Activated naive CD8-positive, alpha-beta T cell treated with anti-CD3 and anti-CD28 coated beads for 36 hours (primary cell): ENCODE measurements at places on chromosomes 16 and 17. TPM values are rescaled to one million over a fixed set of nuclear protein-coding genes. Genes with fewer than 3 reads are reported as not detected.

DNA sequence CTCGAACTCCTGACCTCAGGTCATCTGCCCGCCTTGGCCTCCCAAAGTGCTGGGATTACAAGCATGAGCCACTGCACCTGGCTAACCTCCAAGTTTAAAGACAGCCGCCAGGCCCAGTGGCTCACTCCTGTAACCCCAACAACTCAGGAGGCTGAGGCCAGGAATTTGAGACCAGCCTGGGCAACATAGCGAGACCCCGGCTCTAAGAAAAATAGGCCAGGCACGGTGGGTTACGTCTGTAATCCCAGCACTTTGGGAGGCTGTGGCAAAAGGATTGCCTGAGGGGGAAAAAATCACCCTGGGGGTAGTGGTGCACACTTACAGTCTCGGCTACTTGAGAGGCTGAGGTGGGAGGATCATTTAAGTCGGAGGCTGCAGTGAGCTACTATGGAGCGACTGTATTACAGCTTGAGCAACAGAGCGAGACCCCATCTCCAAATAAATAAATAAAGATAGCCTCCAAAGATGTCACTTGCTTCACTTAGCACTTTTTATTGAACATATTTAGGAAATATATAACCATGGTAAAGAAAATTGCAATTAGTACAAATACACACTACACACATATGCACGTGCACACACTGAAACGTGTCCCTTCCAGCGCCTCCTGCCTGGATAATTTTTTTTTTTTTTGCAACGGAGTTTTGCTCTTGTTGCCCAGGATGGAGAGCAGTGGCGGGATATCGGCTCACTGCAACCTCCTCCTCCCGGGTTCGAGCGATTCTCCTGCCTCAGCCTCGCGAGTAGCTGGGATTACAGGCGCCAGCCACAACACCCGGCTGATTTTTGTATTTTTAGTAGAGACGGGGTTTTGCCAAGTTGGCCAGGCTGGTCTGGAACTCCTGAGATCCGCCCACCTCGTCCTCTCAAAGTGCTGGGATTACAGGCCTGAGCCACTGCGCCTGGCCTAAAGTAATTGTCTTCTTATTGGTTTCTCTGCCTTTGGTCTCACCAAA is 1.4 kb upstream of the BCKDK start:
- no peak for DNase-seq

Gene PIMREG
- total RNA-seq = 4.8 TPM

DNA sequence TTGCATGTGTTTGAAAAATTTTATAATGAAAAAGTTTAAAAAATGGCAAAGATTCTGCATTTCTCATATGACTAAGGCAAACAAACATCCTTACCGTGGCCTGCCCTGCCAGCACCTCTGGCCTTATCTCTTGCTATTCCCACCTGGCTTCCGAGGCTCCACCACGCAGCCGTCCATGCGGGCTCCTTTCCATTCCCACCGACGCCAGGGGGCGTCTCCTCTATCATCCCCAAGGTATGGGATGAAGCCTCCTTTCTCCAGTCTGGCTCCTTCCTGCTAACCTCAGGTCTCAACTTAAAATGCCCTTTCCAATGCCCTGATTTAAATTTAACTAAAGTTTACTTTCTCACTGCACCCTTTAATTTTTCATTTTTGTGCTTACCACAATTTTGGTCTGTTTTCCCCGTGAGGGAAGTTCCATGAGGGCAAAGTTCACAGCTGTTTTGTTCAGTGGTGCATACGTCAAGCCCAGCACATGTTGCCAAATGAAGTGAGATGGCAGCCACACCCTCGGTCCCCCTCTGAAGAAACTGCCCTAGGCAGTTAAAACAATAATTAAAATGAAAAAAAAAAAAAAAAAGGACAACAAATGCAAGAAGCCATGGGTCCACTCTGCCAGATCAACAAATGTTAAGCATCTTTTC is 13.3 kb upstream of the SDK2 start:
- no peak for DNase-seq

Gene KRTAP1-5
- total RNA-seq = not detected

Gene YPEL3
- total RNA-seq = 12.1 TPM

Gene GFAP
- total RNA-seq = not detected

DNA sequence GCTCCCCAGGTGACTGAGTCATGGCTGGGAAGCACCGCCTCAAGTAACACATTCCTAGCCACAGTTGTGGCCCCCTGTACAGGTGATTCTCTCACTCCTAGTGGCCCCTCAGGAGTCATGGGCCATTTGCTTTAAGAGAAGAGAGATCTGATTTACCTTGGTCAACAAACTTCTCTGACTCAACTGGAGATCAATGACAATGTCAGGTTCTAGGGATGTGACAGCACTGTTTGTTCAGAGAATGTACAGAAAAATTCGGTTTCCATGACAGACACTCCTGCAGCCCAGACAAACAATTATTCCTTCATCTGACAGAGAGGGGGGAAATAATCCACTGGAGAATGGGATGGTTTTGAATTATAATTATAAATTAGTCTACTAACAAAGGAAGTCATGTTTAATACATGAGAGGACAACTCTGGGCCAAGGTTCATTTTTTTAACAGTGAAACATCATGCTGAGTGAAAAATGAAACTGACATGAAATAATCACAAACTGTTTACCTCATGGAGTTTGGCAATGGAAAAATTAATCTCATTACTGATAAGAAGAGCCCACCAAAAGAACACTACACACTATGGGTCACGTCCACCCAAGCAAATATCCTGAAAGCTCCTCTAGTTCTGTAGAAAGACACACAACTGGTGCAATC is 9.7 kb downstream of the ERN1 start:
- no peak for DNase-seq

Gene DNAH17
- 0.33 TPM for total RNA-seq

DNA sequence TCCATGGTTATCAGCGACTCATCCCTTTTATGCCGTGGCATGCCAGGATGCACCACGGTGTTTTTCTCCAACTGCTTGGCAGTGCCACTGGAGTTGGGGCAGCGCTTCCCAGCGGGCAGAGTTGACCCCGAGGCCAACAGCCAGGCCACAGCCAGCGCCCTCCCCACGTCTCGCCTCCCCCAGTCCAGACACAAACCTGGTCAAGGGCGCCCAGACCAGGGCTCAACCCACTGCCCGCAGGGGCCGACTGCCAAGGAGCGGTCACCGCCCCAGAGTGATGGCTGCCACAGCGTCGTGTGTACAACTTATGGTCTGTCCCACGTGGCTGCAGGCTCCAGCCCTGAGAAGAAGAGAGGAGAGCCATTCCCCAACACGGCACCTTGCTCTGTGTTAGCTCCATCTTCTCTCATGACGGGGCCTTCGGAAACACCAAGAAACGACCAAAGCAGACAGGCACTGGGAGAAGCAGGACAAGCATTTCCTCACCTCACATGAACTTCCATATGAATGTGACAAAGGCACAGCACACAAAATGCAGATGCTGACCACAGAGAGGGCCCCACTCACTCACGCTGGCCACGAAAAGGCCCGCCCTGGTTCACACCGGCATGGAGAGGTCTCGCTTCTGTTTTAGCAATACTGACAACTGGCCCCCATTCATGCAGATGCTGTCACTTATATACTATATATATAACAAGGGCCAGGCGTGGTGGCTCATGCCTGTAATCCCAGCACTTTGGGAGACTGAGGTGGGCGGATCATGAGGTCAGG is 27.0 kb downstream of the AXIN1 start:
- no peak for DNase-seq

DNA sequence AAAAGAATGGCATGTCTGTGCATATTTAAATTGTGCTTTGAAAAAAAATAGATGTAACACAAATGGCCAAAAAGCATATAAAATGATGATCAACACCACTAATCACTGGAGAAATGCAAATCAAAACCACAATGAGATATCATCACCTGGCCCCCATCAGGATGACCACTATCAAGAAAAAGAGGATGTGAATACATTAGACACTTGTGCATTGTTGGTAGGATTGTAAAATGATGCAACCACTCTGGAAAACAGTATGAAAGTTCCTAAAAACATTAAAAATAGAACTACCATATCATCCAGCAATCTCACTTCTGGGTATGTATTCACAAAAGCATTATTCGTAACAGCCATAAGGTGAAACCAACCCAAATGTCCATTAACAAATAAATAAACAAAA is 91.5 kb downstream of the SPAG9 start:
- no peak for DNase-seq
